ENCODE measurements at places on chromosomes 5 and 9. TPM values are rescaled to one million over a fixed set of nuclear protein-coding genes. Genes with fewer than 3 reads are reported as not detected.

Gene CDH12
- not detected for total RNA-seq

Gene OGN
- total RNA-seq = 1.3 TPM

Gene INSL6
- total RNA-seq = not detected

Gene TERT
- total RNA-seq = not detected

Gene PRDM9
- not detected for total RNA-seq

Gene C9orf43
- 0.50 TPM for total RNA-seq

Gene PCDHGB4
- 18.3 TPM for total RNA-seq

- DNase-seq = no peak
These were observed 193.7 kb downstream of the TSSK1B start for GRCh38 chr5:113240951-113241726.

- DNase-seq = peak; percentile 60
These were observed 24.8 kb upstream of the DENND1A start for GRCh38 chr9:123954518-123955280.

DNA sequence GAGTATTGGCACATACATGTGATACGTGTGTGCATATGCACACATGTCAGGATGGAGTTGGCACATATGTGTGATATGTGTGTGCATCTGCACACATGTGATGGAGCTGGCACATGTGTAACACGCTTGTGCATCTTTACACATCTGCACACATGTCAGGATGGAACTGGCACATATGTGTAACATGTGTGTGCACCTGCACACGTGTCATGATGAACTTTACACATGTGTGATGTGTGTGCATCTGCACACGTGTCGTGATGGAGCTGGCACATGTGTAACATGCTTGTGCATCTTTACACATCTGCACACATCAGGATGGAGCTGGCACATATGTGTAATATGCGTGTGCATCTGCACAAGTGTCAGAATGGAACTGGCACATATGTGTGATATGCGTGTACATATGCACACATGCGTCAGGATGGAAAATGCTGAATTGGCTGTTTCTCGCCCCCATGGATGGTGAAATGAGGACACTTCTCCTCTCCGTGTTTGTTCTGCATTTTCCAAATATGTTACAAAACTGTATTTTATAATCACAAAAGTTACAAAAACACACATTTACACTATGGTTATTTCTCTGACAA, 16.3 kb upstream of the SLC6A19 start:
- DNase-seq = no peak

DNA sequence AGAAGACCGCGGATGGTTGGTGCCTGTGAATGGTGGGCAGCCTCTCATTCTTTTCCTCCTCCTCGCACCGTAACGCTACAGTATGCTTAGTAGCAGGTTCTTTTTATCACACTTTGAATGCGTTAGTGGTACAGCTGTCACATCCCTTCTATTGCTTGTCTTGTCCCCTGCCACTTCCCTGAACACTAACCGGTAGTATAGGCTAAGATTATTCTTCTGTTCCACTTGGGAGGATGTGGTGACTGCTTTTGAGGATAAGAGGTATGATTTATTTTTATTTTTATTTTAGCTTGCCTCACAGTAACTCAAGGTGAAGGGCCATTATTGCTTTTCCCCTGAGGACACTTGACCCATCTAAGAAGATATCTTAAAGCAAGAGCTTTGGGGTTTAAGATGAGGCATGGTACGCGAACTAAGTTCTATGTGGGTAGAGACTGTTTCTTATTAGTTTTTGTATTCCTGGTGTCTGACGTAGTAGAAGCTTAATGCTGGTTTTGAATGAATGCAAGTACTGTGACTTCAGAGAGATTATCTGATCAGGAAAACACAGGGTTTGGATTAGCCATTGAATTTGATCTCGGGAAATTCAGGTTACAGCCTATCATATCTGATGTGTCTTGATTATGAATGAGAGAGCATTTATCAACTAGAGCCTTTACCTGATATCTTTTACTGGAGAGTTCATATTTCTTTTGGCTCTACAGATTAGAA, 951 bp downstream of the UNC13B start:
- DNase-seq = peak; percentile 7

GRCh38 chr5:179969110-179969509, 61.4 kb upstream of the TBC1D9B start:
- no peak for DNase-seq

GRCh38 chr5:139141446-139142204, 56.5 kb downstream of the SIL1 start:
- DNase-seq = peak; percentile 94

- DNase-seq = no peak
These were observed 245.4 kb upstream of the ANKH start for GRCh38 chr5:15116996-15117395.

GRCh38 chr9:69535911-69536310, 136.3 kb downstream of the APBA1 start:
- peak; percentile 9 for DNase-seq

DNA sequence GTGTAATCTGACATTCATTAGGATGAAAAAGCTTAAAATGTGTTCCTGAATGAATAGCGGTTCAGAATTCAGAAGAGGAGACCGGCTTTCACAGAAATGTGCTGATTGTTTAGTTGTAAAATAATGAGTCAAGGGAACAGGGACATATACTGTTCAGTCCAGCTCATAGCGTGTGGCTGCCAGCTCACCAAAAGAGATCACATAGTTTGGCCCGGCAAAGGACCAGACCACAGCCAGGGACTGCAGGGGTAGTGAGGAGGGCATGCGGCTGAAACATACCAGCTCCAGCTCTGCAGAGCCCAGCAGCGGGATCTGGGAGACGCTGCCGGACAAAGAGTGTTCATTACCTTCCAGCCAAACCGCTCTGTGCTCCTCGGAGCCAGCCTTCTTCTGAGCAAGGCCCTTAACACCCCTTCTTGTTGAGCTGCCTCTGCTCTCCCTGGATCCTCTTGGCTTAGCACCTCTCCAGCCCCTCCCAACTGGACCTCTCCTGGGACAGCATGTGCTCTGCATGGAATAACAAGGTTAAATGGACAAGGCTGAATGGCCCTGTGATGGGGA, 116.8 kb upstream of the CNTLN start:
- peak; percentile 88 for DNase-seq

DNA sequence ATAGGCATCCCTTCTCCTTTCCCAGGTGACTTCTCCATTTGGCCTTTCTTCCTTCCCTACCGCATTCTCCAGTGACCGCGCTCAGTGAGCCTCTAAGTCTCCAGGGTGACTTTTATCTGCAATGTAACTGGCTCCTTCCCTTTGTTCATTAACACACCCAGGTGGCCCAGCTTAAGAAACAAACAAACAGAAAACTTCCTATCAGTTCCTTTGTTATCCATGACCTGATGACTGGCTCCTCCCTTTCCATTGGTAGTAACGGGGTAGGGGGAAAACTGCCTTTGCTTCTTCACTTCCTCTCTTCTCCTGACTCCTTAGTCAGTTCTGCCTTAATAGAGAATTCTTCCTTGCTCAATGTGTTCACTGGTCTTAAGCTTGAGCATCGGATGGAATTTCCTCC, 7.0 kb upstream of the SH3GL2 start:
- DNase-seq = no peak

DNA sequence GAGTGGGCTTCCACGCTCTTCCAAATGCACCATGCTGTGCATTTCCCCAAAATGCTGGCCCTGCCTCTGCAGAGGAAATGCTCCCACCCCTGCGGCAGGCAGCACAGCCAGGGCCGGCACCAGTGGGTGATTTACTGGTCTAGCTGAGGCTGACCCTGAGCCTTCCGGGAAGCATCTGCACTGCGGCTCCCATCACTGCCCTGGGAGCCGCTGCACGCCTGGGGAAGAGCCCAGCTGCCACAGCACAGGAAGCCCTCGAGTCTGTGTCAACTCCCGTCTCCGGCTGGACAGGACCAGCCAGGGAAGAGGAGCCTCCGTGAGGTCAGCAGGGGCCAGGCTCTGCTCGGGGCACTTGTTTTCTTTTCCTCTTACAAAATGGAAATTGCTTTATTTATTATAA, 25.1 kb upstream of the EEIG1 start:
- DNase-seq = no peak

DNA sequence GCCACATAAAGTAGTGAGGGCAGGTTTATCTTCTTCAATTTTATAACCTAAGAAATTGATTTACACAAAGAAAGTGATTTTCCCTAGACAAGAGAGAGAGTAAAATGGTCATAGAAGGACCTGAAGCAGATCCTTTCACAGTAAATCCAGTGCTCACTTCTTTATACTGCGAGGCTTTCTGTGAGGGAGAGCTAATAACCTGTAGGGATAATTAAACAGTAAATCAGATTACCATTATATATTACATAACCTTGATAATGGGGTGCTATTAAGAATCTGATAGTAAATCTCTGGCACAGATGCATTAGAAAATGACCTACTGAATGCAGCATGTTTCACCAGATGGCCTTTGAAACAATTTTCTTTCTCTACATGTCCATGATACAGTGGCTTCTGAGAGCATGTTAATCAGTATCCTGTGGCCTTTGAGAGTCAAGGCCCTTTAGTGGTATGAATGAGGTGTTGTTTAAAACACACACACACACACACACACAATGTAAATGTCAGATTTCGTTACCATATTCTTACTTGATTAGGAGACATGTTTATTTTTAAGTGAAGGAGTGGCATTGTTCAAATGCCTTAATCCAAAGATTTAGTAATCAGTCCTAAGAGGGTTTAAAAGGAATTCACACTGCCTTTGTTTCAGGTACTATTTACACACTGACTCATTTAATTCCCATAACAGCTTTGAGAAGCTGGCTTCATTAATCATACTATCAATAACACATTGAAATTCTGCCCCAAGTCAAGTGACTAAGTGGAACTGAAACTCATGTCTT, 124.7 kb downstream of the ALDH1A1 start:
- DNase-seq = peak; percentile 80

DNA sequence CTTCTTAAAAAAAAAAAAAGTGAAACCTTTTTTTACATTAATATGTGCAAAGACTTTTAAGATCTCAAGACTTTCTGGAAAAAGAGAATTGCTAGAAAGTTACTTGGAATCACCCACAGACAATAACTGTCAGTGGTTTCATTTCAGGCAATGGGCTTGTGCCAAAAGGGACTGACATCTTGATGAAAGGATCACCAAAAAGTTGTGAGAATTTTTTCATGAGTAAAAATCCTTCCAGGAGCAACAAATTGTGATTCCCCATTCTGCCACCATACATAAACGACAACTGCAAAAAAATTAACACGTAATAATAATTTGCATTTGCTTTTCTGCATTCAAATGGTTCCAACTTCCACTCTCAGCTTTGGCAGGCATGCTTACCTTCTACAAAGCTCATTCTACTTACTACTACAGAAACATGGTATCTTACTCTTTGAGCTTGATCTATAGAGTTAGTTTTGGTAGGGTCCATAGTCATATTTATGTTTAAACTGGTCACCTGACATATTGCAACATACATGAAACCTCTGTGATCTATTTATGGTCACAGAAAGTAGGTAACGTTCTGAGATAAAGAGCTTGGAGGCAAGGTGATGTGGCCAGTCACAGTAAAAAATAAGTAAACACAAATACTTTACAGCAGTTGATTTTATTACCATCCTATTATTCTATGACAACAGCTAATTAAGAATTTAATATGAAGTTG, 3.0 kb downstream of the NREP start:
- DNase-seq = no peak
